ENCODE measurements at places on chromosomes 3 and 15.

DNA sequence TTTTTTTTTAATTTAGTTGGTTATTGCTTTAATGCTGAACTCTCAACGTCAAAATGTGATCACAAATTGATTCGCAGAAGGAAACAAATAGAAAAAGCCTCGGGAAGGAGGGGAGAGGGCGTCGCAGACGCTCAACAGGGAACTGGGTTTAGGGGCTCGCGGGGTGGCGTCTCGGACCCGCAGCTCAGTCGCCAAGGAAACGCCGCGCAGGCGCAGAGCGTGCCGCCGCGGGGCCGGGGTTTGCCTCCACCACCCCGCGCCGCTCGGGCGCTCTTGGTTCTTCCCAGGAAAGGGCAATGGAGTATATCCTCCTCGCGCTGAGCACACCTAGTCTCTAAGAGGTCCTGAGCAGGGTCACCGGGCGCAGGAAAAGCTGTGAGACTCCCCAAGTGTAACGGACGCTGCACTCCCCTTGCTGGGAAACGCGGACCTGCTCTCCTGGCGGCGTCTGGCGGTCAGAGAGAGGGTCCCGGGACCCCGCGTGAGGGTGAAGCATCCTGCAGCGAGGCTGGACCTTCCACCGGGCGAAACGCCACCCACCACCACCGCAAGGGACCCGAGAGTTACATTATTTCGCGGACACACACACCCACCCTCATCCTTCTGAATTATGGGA, 753 bp downstream of the PLCH1 start:
- DNase-seq, result peak; percentile 16

DNA sequence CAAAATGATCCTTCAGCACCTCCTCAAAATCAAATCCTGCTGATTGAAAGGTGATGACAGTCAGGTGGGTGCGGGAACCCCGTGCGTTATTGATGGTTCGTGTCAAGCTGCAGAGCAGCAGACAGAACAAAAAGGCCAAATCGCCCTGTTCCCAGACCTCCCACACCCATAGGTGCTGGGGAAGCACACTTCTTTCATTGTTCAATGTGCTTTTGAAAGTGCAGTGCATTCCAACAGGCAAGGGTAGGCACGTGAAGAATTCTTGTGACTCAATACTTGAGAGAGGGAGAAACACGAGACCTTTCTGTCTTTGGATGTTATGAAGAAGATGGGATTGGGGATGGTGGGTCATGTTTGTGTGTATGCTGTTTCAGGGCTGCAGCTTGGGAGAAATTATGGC, 514.0 kb downstream of the MCTP2 start:
- no peak for DNase-seq

DNA sequence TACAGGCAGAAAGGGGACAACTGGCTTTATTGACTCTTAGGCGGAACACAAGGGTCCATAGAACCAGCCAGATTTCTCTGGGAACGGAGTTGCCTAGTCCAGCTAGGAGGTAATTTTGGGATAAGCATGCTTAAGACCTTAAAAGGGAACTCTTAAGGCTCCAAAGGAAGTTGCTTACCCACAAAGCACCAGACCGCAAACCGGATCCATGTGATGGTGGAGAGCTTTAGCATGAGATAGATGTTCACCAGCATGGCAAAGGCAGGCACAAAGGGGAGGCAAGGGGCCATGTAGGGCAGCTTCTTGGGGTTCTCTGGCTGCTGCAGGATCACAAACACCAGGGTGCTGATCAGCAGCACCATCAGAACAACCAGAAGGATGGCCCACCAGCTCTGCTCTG, 61.4 kb downstream of the CLDN11 start:
- DNase-seq, result peak; percentile 23

DNA sequence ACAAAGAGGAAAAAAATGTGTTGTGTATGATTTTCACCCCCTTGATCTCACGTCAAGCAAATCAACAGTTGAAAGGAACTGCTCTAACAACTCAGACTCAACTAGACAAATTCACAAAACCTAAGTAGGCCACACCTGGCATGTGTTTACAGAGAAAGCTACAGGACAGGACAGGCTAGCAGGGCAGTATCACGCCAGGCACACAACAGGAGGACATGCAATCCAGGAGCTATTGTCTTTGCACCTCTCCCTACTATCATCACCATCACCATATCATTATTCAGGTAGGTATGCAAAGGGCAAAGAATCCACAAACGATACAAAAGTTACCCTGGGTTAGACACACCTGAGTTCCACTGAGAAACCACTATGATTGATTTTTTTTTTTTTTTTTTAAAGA, 86.4 kb downstream of the TBL1XR1 start:
- no peak for DNase-seq

DNA sequence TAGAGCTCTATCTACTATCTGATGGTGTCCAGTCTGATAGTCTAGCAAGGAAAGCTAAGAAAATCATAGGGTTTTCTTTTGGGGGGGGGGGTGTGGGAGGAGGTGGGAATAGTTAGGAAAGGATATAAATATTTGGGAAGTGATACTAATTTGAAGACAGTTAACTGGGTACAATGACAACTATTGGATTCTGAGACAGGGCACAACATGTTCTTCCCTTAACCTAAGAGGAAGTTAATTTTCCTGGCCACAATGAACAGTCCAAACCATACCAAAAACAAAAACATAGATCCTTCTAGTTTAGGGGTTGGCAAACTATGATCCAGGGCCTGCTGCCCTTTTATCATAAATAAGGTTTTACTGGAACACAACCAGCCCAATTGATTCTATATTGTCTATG, 10.0 kb upstream of the HCLS1 start:
- DNase-seq, result no peak

DNA sequence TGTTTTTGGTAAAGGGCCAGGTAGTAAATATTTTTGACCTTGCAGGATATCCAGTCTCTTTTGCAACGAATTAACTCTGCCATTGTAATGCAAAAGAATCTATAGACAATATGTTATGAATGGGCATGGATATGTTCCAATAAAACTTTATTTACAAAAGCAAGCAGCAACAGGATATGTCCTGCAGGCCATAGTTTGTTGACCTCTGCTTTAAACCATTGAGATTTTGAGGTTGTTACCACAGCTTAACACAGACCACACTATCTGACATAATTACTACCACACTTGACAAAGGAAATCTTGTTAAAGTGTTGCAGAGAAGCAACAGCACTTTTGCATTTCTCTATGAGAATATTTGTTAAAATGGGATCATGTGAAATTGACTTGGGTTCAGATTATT, 349.3 kb downstream of the ERC2 start:
- no peak for DNase-seq

DNA sequence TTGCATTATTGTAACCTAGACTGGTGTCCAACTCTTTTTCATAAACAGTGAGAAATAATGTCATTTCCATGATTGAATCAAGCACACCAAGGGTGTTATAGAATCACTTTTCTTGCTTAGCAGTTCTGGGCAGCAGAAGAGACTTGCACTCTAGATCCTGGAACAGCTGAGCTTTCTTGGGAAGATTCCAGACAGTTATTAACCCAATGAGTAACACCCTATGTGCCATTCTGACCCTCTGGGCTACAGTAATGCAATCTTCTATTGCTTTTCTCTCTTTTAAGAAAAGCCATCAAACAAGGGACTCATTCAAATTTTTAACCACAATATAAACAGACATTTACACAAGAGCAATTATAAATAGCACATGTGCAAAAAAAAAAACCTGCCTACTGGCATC, 39.3 kb upstream of the USP3 start:
- DNase-seq, result no peak

GRCh38 chr15:69593981-69594966, 141.7 kb downstream of the RPLP1 start:
- no peak for DNase-seq

DNA sequence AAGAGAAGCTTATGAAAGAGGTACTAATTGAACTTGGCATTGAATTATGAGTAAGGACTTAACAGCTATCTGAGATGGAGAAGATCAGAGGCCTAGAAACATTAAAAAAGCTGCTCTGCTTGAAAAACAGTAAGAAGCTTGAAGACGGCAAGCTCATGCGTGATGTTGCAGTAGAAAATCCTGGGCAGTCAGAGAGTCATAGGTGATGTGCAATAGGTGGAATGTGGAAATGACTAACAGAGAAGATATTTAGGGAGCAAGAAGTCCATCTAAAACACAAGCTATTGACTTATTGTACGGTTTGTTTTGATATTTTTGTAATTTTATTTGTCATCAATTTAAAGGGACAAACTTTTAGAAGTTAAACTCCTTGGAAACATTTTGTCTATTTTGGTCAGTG, 1101.4 kb downstream of the ROBO2 start:
- DNase-seq, result no peak

GRCh38 chr15:98735895-98736617, 87.7 kb downstream of the IGF1R start:
- no peak for DNase-seq

Data from Kasumi-1 (cell line).